ENCODE measurements at places on chromosomes 2 and 18.

DNA sequence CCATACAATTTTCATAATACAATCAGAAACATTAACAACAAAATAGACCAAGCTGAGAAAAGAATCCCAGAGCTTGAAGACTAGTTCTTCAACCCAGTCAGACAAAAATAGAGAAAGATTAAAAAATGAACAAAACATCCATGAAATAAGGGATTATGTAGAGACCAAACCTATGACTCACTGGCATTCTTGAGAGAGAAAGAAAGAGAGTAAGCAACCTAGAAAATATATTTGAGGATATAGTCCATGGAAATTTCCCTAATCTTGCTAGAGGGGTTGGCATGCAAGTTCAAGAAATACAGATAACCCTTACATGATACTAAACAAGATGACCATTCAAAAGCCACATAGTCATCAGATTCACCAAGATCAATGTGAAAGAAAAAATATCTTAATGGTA lies 281.7 kb downstream of the CCDC85A start:
- DNase-seq, result no peak

DNA sequence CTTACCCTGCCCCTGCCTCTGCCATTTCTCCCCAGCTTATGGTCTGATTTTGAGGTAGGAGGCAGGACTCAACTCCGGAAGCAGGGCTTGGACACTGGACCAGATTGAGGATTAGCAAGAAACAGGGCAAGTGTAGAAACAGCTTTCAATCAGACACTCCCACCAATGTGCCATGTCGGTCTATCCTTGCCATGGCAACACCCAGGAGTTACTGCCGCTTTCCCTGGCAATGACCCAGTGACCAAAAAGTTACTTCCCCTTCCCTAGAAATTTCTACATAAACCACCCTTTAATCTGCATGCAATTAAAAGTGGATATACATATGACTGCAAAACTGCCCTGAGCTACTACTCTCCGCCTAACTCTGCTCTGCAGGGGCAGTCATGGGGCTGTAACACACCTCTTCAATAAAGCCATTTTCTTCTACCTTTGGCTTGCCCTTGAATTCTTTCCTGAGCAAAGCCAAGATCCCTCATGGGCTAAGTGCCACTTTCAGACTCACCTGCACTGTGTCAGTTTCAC lies 156.7 kb downstream of the LPIN1 start:
- no peak for DNase-seq

DNA sequence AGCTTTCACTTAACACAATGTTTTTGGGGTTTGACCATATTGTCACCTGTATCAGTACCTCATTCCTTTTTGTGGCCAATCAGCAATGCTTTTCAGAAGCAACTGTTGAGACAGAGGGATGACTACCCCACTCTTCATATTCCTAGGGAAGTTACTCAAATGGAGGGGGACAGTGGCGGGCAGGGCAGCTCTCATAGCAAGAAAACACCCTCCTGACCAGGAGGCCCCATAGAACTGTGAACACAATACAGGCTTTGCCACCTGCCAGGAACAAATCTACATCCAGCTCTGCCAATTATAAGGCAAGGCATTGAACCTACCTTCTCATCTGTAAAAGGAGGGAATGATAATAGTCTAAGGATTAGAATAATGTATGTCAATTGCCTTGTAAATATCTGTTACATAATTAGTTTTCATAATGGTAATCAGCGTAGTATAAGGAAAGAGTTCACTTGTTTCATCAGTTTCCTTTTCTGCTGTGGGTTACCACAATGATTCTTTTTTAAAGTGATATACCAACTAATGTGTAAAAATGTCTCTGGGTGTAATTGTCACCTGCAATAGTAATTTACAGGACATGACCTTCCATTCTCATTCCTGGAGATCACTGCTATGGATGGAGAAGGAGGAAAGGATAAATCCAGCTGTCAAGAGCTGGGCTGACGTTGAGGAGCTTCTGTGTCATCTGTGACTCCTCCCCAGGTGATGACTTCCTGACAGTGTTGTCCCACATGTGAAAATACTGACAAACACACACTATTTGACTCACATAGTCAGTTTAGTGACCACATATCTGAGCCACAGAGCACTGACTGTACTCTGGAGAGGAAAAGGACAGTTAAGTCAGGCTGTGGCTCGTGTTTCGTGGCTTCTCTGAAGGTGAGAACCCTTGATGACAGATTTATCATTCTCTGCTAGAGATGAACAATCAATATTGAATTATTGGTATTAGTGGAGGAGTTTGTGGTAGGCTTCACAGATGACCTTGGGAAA lies 13.5 kb downstream of the ALPK2 start:
- peak; percentile 95 for DNase-seq

DNA sequence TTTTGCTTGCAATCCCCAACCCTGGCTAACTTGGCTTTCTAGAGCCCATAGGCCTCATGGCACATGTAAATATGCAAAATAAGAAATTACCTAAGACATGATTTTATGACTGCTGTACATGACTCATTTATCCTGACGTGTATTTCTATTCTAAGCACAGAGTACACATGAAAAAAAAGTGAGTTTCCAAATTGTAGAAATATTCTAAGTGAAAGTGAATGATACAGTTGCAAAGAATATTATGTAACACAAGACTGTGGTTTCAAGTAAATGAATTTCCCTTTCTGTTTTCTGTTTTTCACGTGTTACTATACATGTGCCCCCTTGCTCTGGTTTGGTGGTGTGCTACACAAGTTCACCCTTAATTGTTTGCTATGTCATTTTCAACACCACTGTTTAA lies 162.4 kb downstream of the LRP1B start:
- DNase-seq, result no peak

- no peak for DNase-seq
Measured at GRCh38 chr2:74743039-74743438, 89.0 kb downstream of the SEMA4F start.
